ENCODE measurements at places on chromosomes 5 and 9. TPM values are rescaled to one million over a fixed set of nuclear protein-coding genes. Genes with fewer than 3 reads are reported as not detected.

The SURF4 gene
- 147 TPM for total RNA-seq

The TMEM174 gene
- not detected for total RNA-seq

- no peak overlapping the region for H3K27ac ChIP-seq
- no peaks in the 10 kb centered on the region for H3K4me1 ChIP-seq
- no peaks in the 10 kb centered on the region for H3K36me3 ChIP-seq
- no peak for DNase-seq
- H3K4me3 ChIP-seq = no peak overlapping the region
These were observed 98.4 kb downstream of the MED27 start for GRCh38 chr9:131981116-131981776.

DNA sequence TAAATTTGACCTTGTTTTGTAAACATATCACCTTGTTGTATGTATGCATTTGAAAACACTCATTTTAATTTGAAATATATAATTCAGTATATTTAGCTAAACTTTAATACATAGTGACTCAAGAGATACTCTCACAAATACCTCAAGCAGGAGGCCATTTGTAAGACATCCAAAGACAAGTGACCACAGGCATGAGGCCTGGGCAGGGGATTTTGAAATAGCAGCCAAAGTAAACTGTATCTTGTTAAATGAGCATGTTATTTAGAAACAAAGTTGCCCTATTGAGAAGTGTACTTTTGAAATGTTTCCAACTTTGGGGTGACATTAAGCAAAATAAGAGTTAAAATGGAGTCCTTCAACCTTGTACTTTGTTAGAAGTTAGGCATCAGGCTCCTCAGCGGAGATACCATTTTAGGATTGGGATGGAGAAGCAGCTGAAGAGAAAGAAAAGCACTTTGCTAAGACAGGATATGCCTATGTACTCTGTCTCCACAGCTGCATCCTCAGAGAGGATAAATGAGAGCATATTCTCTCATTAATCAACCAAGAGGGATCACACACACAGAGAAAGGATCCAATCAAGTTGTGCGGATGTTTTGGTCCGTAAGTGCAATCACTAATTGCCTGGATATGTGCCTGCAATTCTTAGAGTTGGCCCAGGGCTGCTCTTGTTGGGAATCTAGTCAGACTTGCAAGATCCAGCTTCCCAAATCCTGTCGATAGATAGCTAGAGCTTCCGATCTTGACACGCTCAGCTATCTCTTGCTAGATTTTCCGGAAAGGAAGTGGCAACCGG is 157.5 kb upstream of the HAPLN1 start:
- H3K27me3 ChIP-seq = no peaks in the 10 kb centered on the region
- no peak overlapping the region for H3K27ac ChIP-seq
- no peak for DNase-seq
- H3K4me3 ChIP-seq = no peak overlapping the region

GRCh38 chr9:137453643-137454081 is 5.5 kb downstream of the NSMF start:
- peak; percentile 74 for DNase-seq
- H3K27ac ChIP-seq = peak overlapping the region; percentile 69
- peak overlapping the region; percentile 41 for H3K4me3 ChIP-seq

All from activated CD4-positive, alpha-beta T cell treated with anti-CD3 and anti-CD28 coated beads, Interleukin-2, amount 10 ng/mL, durations not matched to agents 7 days and 5 days (primary cell).